Mucosa of gallbladder (tissue), 1 donor: ENCODE measurements at places on chromosomes 7 and 10. TPM values are rescaled to one million over a fixed set of nuclear protein-coding genes. Genes with fewer than 3 reads are reported as not detected.

GRCh38 chr7:51316666-51317581 is at the start of gene COBL:
Gene COBL, minus strand, starts transcription at chr7:51316809. Its CDS starts 176 bp downstream, at chr7:51316633.
- no peak for DNase-seq

Gene LRIT1
- not detected for total RNA-seq

Gene PITX3
- not detected for total RNA-seq

Gene IL6
- total RNA-seq: 0.52 TPM

Gene ELAPOR2
- 10.9 TPM for total RNA-seq

DNA sequence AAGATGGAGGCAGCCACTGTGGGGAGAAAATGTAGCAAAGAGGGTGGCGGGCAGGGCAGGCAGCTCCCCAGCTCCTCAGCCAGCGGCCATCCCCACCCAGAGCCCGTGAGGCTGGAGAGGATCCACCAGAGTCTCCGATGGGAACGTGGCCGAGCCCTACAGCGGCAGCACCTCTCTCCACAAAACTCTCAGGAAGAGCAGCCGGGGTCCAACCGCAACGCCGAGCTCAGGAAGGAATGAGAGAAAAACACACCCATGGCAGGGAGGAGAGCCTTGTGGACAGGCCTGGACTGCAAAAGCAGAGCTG is 54.0 kb upstream of the ADGRA1 start:
- no peak for DNase-seq

Gene VENTX
- total RNA-seq: 2.7 TPM

Gene GRK5
- 21.1 TPM for total RNA-seq

Gene XRCC2
- total RNA-seq: 0.69 TPM

Gene VPS37D
- total RNA-seq: 13.5 TPM

DNA sequence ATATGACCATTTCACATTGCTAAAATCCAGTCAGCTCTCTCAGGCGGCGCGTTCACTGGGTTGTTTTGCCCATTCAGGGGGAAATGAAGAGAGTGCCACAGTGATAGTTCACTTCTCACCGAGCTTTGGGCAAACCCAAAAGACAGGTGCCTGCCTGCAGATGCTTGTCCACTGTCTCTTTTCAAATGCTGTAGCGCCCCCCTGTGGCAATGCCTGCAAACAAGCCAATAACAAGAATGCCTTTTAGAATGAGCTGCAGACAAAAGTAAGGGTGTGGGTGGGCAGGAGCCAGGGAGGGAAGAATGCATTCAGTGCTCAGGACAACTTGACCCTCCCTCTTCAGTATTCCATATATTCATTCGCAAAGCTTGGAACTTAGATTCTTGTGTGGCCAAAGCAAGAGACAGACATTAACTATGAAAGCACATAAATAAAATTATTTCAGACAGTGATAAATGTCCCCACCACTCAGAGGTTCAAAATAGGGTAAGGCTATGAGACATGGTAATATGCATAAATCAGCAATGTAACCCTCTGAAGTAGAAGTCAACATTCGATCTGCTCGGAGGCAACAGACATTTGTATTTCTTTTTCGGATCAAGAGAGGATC is 86.9 kb downstream of the JAZF1 start:
- DNase-seq: peak; percentile 47

DNA sequence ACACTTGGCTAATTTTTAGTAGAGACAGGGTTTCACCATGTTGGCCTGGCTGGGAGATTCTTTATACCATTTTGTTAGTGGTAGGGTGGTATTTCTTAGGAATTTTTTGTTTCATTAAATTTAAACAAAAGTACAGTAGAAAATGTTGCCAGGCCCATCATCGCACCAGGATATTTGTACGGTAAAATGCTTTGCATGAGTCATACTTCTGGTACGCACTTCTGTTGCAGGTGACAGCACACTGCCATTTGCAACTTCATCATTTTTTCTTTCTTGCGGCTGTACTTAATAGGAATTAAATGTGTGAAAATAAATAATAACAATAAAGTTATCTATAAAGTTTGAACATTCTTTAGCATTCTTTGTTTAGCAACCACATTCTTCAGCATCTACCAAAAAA is 195.6 kb downstream of the SKAP2 start:
- no peak for DNase-seq

Gene TEX47
- total RNA-seq: not detected

GRCh38 chr10:107692072-107692471 is 527.6 kb upstream of the SORCS1 start:
- no peak for DNase-seq

- DNase-seq: no peak
Observed at GRCh38 chr7:55033236-55033846, 14.5 kb downstream of the EGFR start.

Gene LBX1
- not detected for total RNA-seq

GRCh38 chr10:125684581-125684980 is 1.6 kb upstream of the TEX36 start:
- no peak for DNase-seq

Gene AKR1C4
- 9.1 TPM for total RNA-seq

Gene BLNK
- total RNA-seq: 43.9 TPM

DNA sequence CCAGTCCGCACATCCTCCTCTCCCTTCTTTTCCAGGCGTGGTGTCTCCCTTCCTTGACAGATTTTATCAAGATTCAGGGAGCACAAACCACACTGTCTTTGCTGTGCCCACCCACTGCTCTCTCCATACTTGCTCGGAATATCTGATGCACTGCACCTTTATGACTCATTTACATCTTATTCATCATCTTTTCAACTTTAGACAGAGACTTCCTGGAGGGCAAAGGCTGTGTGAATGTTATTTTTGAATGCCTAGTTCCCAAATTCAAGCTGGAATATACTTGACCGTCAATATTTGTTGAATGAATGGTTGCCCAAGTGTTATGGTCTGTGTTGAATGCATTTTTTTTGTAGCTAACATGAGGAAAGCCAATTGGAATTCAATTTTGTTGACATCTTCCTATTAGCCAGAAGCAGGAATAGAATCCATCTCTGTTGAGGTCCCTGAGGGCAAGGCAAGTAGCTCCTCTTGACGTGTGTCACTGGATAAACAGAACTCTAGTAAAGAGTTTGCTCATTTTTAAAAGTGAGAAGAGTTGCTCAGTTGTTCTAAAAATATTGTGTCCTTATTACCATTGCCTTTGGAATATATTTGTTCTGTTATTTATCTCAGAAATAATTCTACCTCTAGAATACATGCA is 95.0 kb downstream of the KLF6 start:
- DNase-seq: no peak

DNA sequence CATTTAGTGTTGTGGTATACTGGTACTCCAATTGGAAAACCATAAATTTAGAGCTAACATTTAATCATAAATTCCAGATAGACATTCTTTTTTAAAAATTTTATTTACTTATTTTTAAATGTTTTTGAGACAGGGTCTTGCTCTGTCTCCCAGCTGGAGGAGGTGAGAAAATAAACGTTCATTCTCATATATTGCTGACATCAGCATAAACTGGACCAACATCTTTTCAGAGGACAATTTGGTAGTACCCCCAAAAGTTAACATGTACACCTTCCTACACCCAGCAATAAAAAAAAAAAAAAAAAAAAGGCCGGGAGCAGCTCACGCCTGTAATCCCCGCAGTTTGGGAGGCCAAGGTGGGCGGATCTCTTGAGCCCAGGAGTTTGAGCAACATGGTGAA is 5.2 kb downstream of the TAS2R60 start:
- no peak for DNase-seq

DNA sequence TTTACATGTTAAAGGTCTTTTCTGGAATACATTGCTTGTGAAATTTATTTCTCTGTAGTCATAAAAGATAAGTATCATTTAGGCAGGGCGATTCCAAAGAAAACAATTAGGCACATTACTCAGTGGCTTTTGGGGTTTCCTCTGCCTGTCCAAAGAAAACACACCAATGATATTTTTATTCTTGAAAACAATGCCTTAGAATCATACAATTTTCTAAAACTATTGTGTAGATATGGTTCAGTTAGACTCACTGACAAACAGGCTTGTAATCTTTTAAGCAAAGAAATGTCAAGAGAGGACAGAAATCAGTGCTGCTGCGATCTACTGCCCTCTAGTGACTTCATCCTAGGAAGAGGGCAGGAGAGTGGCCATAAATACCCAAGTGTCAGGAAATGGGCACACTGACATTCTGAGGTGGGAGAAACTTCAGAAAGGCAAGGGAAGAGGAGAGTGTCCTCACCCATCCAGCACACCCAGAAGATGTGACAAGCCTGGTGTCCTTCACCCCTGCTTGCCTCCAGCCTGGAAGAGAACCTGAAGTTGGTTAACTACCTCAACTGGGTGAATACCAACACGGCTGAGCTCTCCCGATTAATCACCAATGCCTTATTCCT is 120.5 kb downstream of the GALNT11 start:
- DNase-seq: no peak

Gene PNLIPRP2
- 1.2 TPM for total RNA-seq
